ENCODE measurements at places on chromosomes 11 and 22. TPM values are rescaled to one million over a fixed set of nuclear protein-coding genes. Genes with fewer than 3 reads are reported as not detected.
A peak's percentile ranks its signal among the peaks of the same experiment; 100 is the strongest.

DNA sequence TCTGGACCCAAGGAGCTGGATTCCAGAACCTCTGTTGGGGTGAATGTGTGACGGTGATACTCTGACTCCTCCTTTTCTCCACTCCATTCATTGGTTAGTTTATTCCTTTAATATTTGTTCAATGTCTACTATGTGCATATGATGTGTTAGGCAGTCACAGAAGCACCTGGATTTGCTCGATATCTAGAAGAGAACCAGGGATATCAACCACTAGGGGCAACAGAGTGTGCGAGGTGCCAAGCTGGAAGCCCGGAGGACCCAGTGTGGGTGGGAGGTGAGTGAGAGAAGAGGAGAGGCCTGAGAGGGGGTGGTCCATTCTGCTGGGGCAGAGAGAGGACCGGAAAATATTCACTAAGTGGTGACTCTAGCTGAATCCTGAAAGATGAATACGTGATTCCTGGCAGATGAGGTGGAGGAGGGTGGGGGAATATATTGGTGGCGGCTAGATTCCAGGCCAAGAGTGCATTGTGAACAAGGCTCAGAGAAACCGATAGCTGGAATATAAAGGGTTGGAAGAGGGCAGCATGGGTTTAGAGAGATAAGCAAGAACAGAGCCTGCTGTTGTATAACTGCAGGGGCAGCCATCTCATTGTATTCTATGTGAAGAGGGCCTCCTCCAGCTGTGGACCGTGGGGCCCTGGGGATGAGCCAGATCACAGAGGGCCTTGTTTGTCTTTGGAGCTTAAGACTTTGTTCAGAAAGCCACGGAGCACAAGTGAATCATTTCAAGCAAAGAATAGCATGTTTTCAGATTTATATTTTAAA lies 6.9 kb upstream of the TIMP3 start:
- H3K27ac ChIP-seq, result no peak overlapping the region
- H3K27me3 ChIP-seq, result no peaks in the 10 kb centered on the region
- DNase-seq, result no peak
- H3K36me3 ChIP-seq, result no peaks in the 10 kb centered on the region
- H3K4me3 ChIP-seq, result no peak overlapping the region

GRCh38 chr11:19988598-19988997 lies 171.7 kb downstream of the DBX1 start:
- no peak overlapping the region for H3K4me3 ChIP-seq
- H3K27me3 ChIP-seq, result no peaks in the 10 kb centered on the region
- H3K27ac ChIP-seq, result no peak overlapping the region
- H3K4me1 ChIP-seq, result no peaks in the 10 kb centered on the region

DNA sequence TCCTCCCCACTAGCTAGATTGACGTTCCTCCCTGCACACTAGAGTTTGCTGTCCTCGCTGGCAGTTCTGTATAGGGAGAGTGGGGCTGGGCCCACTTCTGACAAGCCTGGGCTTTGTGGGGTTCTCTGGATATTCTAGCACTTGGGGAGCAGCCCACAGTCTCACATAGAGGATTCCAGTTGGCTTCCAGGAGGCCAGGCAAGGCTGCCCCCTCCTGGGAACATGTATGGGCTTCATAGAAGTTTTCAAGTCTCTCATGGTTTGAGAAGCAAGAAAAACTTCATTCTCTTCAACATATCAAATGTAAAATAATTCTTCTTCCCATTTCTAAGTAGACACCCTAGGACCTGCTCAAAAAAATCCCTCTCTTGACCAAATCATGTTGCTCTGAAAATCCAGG lies 87.5 kb downstream of the NAV2 start:
- DNase-seq, result no peak
- no peaks in the 10 kb centered on the region for H3K27me3 ChIP-seq
- no peaks in the 10 kb centered on the region for H3K36me3 ChIP-seq

- H3K4me3 ChIP-seq, result no peak overlapping the region
- DNase-seq, result no peak
- no peak overlapping the region for H3K27ac ChIP-seq
- no peaks in the 10 kb centered on the region for H3K4me1 ChIP-seq
Observed at GRCh38 chr11:120942701-120943100, 81.2 kb upstream of the TBCEL start.

DNA sequence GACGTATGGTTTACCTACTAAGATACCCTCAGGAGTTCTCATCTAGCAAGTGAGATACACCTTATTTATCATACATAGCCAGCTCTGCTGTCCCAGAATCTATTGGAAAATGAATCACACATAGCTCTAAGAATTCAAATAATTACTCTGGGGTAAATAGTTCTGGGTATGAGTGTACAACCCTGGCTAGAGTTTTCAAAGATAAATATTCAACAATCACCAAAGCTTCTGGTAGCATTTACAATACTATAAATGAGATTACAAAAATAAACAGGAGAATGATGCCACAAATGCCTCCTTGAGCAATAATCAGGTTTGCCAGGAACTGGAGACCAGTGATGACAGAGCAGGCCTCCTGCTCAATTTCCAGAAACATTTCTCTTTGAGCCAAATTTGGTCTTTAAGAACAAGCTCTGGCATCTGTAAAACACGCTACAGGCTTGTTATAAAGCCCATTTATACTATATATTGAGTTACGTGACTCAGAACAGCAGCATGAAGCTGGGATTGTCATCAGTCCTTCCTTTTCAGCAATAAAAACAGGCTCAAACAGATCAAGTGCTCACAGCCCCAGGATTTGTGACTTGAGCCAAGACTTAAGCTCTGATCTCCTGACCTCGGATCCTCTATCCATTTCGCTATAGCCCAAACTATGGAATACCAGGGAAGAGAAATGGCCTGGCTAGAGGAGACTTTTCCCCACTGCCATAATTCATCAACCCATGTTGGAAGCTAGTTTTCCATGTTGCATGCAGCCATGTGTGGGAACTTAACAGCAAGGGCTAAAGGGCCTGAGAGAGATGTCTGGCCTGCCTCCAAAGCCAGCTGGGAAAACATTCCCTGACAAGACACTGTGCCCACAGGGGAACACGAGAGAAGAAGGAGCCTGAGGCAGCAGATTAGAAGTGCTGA lies 19.7 kb downstream of the RAB30 start:
- H3K36me3 ChIP-seq, result no peaks in the 10 kb centered on the region
- H3K4me1 ChIP-seq, result peaks cover 27% of the 10 kb centered on the region
- H3K4me3 ChIP-seq, result no peak overlapping the region
- H3K27ac ChIP-seq, result peak overlapping the region; percentile 3
- peak; percentile 77 for DNase-seq

DNA sequence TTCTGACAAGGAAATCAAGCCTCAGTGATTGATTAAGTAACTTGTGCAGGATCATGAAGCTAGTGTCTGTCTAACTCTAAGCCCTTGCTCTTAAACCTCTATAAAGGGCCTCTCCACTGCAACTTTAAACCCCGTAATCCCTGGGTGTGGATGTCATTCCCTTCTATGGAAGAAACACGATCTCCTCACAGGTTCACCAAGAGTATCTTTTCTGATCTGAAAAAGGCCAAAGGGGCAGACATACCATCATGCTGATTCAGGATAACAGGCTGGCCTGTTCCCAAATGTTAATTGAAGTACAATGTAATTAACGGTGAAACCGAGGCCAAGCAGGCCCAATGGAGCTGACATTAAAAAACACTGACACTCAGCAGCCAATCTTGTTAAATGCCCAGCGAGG lies 17.1 kb downstream of the TTC12 start:
- H3K27me3 ChIP-seq, result no peaks in the 10 kb centered on the region
- H3K4me1 ChIP-seq, result no peaks in the 10 kb centered on the region
- peak; percentile 41 for DNase-seq
- no peaks in the 10 kb centered on the region for H3K36me3 ChIP-seq
- H3K27ac ChIP-seq, result no peak overlapping the region

- no peak for DNase-seq
- H3K4me3 ChIP-seq, result no peak overlapping the region
- no peaks in the 10 kb centered on the region for H3K4me1 ChIP-seq
- H3K36me3 ChIP-seq, result no peaks in the 10 kb centered on the region
Observed at GRCh38 chr11:69839516-69839915, 20.3 kb upstream of the FGF3 start.

- H3K4me3 ChIP-seq, result no peak overlapping the region
- no peaks in the 10 kb centered on the region for H3K36me3 ChIP-seq
- no peak for DNase-seq
- H3K27ac ChIP-seq, result no peak overlapping the region
- H3K27me3 ChIP-seq, result no peaks in the 10 kb centered on the region
Observed at GRCh38 chr22:27431896-27432295, 369.7 kb downstream of the MN1 start.

- no peak for DNase-seq
- H3K27ac ChIP-seq, result no peak overlapping the region
- 0 out of 2 replicates have a peak, but pooled peaks cover 4% of the 10 kb centered on the region for H3K36me3 ChIP-seq
- no peaks in the 10 kb centered on the region for H3K4me1 ChIP-seq
Observed at GRCh38 chr11:46065681-46066080, 55.6 kb downstream of the PHF21A start.

DNA sequence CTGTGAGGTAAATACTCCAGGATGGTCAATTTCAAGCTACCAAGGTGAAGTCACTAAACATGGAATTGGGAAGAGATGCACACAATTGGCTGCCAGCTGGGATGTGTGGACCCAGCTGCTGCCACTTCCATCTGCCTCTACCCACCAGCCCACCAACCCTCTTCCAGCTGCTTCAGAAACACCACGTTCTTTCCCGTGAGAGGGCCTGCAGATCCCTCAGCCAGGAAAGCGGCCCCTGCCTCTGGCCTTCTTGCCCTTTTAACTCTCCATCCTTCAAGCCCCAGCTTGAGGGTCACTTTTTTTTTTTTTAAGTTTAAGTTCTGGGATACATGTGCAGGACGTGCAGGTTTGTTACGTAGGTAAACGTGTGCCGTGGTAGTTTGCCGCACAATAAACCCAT lies 20.0 kb downstream of the PRG3 start:
- 0 out of 2 replicates have a peak, but pooled peaks cover 3% of the 10 kb centered on the region for H3K27me3 ChIP-seq
- H3K27ac ChIP-seq, result no peak overlapping the region
- H3K4me1 ChIP-seq, result peaks cover 17% of the 10 kb centered on the region
- no peaks in the 10 kb centered on the region for H3K36me3 ChIP-seq

The SEC14L2 gene
- 3.4 TPM for total RNA-seq

The MS4A4A gene
- total RNA-seq, result not detected

The ASRGL1 gene
- 22.6 TPM for total RNA-seq

The MEI1 gene
- not detected for total RNA-seq

The OR10A2 gene
- total RNA-seq, result not detected

The MYRF gene
- total RNA-seq, result 0.05 TPM

The FGF3 gene
- total RNA-seq, result not detected

The ADAMTS15 gene
- 7.9 TPM for total RNA-seq

The KIRREL3 gene
- 0.08 TPM for total RNA-seq

The SLC2A11 gene
- 1.9 TPM for total RNA-seq

The BARX2 gene
- total RNA-seq, result 0.18 TPM

All from SJCRH30 (cell line).